ENCODE measurements at places on chromosomes 5 and 9.

DNA sequence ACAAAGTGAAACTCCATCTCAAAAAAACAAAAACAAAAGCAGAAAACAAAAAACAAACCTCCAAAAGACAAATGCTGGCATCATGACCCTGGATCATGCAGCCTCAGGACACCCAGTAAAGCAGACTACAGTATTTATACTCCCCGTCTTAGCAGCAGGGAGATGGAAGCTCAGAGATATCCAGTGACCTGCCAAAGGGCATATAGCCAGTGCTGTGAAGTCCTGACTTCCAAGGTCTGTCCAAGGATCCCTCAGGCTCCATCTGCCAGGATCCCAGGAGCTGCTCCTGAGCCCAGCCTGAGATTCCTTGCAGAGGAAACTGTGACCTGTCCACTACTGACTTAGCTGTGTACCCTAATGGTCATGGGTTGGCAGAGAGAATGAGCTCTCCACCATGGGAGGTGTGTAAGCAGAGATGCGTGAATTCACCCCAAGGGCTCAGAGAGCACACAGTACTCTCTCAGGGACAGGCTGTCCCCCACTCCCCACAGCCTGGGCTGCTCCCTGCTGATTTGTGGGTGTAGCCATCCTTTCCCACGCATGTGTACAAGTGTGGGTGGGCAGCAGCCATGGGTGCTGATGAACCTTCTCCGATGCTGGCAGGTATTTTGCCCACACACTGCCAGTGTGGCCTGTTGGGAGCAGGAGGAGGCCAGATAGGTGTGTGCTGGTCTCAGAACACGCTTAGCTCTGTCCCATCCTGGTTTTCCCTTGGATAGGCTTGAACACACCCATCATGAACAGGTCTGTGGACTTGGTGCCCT is 2.1 kb upstream of the WNK2 start:
- no peak for DNase-seq

DNA sequence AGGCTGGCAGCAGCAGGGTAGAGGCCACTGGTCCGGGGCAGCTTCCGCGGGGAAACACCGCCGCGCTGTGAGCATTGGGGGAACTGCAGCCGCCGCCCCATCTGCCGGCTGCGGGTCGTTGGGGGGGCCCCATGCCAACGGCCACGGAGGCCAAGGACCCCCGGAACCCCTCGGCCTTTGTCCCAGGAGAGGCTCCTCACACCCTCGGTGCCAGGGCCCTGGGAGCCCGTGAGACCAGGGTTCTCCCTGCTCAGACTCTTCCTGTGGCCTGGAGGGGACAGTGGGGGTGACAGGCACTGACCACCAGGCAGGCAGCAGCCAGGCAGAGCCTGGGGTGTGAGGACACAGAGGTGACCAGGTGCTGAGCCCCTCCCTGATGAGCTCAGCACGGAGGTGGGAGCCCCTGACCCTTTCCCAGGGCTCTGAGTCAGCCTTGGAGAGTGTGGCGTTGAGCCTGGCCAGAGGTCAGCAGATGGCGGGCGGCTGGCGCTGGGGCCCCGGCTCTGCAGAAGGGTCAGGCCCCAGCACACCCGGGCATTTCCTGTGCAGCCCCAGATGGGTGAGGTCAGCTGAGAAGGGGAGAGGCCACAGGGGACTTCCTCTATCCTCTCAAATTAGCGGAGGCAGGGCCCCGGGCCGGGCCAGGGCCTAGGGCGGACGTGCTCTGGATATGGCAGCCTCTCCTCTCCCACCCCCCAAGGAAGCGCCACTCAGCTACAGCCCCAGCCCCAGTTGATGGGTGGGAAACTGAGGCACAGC is 17.9 kb upstream of the EGFL7 start:
- DNase-seq = no peak

- no peak for DNase-seq
Observed at GRCh38 chr5:1330847-1331831, 13.8 kb downstream of the CLPTM1L start.

GRCh38 chr9:89439571-89439970 is 58.3 kb downstream of the SEMA4D start:
- DNase-seq = no peak

- no peak for DNase-seq
Observed at GRCh38 chr9:127007638-127008037, 93.1 kb downstream of the RALGPS1 start.

DNA sequence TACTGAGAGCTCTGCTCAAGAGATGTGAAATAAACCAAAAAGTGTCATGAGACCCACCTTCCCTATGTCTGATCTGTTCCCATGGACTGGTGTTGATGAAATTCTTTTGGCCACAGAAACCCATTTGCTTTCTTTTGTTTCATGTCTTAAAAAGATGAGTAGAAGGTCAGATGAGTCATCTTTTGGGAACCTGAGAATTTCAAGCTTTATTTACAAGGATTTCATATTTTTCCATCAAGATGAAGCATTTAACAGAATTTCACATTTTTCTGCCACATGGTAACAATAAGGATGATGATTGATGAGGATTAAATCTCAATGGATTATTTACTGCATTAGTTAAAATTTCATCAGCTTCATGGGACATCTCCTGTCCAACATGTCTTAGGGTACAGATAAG is 337.8 kb downstream of the DEPDC1B start:
- DNase-seq = no peak

GRCh38 chr9:81729135-81729534 is 39.8 kb upstream of the TLE1 start:
- no peak for DNase-seq

- no peak for DNase-seq
Observed at GRCh38 chr5:137627706-137628105, 108.2 kb downstream of the KLHL3 start.

- DNase-seq = no peak
Observed at GRCh38 chr5:40437452-40437861, 242.3 kb upstream of the PTGER4 start.

GRCh38 chr9:4382722-4383317 is 83.0 kb upstream of the GLIS3 start:
- DNase-seq = no peak

DNA sequence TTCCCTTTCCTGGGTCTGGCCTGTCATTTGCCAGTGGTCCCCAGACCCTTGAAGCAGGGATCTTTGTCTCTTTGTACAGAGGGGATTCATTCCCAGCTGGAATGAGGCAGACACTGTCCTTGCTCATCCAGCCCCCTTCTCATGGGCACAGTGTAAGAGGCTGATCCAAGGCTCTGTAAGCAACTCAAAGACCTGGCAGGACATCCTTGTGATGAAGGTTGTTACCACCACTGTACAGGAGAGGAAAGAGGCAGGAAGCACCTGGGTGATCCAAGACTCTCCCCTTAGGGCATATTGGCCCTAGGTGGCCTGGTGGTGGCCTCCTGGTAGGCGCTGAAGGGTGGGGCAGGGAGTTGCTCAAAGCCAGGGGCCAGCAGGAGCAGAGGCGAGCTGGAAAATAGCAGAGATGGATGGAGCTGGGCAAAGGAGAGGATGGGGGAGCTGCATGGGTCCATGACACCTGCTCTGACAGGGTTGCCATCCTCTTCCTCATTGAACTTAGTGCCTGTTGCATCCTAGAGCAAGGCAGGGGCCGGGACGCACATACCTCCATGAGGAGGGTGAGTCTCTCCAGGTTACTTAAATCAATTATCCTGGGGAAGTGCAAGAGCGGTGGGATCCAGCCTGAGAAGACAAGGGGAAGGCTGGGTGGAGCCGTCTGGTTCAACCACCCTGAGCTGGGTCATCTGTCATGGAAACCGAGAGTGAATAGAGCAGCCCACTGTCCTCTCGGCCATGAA is 9.8 kb upstream of the GADD45G start:
- DNase-seq = no peak

- DNase-seq = no peak
Observed at GRCh38 chr9:93886911-93887310, 68.2 kb downstream of the BARX1 start.

Measured in SIG-M5 (cell line).